ENCODE measurements at places on chromosomes 3 and 15.

GRCh38 chr3:10596746-10597448 is 91.5 kb upstream of the ATP2B2 start:
- no peak for DNase-seq

DNA sequence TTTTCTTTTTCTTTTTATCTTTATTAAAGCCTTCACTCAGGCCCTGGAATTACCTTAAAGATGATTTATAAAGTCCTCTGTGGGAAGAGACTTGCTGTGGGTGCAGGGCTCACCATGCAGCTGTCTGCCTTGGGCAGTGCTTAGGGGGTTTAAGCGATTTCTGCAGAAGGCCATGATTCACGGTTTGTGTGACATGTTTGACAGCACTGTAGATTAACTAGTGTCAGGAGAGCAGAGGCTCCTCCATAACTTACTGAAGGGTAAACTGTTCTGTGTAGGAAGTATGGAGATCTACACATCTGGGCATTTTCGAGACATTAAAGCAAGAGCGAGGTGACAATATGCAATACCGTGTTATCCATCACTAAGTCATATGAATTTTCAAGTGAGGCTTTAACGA is 137.7 kb downstream of the LRIG1 start:
- no peak for DNase-seq

DNA sequence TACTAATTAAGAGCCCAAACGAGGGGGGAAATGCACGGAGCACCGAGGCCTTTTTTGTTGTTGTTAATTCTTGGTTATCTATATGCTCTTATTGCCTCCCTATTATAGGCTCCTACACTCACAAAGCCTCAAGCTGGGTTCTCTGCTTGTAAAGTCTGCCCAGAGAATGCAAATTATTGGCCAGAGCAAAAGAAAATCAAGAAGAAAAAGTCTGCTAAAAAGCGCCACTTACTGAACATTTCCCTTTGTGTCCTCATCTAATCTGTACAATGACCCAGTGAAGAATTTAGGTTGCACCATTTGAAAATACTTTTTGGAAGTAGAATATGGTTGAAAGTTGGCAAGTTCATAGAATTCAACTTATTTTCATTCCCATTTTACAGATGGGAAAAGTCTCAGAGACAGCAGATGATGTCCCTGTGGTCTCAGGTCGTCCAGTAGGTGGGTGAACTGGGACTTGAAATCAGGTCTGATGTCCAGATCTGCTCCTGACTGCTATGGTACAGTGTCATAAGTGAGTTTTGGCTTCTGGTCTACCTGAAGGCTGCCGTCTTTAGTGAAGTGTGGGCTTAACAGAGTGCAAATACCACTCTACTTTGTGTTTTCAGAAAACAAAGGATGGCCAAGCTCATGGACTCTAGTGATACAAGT is 1.1 kb upstream of the TNFAIP8L3 start:
- no peak for DNase-seq

DNA sequence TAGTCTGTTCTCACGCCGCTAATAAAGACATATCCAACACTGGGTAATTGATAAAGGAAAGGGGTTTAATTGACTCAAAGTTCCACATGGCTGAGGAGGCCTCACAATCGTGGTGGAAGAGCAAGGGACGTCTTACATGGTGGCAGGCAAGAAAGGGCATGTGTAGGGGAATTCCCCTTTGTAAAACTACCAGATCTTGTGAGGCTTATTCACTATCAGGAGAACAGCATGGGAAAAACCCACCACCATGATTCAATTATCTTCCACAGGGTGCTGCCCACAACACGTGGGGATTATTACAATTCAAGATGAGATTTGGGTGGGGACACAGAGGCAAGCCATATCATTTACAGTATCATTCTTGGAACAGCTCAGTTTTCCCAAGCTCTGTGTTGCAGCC is 268.0 kb downstream of the SUCLG2 start:
- no peak for DNase-seq

DNA sequence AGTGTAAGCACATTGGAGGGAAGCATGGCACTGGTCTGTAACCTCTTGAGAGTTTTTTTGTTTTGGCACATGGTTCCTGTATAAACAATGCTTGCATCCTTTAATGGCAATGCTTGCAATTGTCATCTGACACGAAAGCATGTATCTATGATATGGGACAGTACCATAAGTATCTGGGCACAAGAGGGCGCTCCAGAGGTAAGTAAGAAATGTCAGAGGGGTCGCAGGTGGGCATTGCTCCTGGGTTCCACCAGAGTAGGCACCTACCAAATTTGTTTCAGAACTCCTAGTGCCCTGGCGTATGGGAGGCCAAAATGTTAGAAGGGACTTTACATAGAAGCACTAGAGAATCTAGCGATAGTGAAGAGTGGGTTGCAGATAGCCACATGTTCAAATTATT is 58.7 kb upstream of the BCHE start:
- no peak for DNase-seq

- no peak for DNase-seq
These were observed 742.4 kb downstream of the NAALADL2 start for GRCh38 chr3:175601521-175601920.

DNA sequence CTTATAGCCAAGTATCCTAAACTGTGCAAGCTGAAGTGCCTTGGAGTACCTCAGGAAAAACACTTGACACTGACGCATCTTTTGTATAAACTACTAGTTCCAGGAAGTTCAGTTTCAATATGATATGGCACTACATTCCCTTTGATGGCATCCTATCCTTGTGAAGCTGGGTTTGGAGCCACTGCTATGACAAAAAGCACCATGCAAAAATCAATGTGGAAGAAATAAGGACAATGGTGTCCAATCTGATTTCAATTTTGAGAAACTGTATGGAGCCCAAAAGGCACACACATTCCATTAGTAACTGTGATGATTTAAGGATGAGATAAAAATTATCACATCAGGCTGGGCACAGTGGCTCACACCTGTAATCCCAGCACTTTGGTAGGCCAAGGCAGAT is 5.6 kb downstream of the RPS27L start:
- DNase-seq: no peak

DNA sequence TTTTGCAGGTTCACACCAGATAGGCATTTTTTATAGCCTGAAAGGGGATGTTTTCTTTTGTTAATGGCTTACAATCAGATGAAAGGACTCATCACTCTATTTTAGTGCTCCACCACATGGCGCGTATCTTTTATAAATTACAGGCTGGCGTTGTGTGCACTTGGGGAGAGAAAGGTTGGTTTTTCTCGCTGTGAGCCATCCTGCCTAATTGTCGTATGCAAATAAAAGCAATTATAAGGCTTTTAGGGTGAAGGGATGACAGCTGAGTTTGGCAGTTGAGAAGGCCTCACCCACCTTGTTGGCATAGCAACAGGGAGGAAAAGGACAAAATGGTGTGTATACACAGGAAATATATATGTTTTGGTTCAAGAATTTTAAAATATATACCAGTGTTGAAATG is 268.0 kb downstream of the NR2F2 start:
- no peak for DNase-seq

GRCh38 chr3:181265750-181266333 is 276.3 kb upstream of the DNAJC19 start:
- peak; percentile 0 for DNase-seq

- no peak for DNase-seq
These were observed 1100.4 kb downstream of the ROBO2 start for GRCh38 chr3:78140274-78140673.

DNA sequence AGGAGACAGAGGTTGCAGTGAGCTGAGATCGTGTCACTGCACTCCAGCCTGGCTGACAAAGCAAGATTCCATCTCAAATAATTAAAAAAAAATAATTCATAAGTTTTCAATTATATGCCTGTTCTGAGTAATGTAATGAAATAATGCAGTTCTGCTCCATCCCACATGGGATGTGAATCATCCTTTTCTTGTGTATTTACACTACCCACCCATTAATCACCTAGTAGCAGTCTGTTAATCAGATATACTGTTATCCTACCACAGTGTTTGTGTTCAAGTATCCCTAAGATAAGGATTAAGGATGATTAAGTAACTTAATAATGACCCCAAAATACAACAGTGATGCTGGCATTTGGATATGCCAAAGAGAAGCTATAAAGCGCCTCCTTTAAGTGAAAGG is 38.8 kb downstream of the PIGB start:
- DNase-seq: peak; percentile 84

GRCh38 chr3:106514431-106514830 is 645.6 kb upstream of the CBLB start:
- no peak for DNase-seq
